ENCODE measurements at places on chromosomes 2 and 18.

GRCh38 chr2:168454737-168455644 is 1.1 kb upstream of the CERS6 start:
- no peak for DNase-seq

DNA sequence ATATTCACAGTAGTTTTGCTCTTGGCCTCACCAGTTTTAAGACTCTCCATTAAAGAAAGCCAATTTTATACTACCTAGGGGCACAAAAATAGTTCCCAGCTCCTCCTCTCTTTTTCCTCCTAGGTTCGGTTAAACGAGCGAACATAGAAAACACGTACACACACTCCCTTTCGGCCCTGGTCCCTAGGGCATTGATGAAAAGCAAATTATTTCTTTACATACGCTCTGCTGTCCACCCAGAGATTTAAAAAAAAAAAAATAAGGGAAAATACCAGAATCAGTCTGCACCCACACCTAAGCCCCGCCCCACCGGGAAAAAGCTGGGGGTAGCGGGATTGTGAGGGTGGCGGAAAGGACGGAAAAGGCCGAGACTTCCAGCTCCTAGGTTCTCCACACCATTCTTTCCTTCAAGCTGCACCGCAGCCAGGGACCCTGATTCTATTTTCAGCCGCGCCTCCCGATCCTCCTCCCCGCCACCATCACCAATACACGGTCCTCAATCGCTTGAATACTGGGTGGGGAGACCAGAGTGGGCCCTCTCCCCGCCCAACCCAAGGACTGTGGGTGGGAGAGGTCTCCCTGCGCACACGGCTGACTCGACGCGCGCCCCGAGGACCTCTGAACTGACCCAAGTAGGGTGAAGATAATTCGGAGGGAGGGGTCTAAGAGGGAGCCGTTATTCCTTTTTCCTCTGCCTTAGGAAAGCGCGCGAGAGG is 769 bp downstream of the ATF2 start:
- DNase-seq = no peak

DNA sequence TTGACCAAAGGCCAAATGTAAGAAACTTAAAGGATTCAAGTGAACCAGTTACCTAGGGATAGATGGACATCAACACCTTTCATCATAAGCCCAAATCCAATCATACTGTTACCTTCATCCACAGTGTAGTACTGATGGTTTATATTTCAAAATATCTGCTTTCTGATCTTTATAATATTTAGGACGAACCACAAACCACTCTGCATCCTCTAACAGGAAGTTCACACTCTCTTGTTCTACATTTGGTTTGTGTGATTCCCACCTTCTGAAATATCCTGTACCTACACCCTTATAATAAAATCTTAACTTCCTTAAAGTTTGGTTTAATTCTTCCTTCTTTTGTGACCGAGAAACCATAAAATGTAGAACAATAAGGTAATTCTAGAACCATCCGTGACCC is 535.7 kb upstream of the CHAC2 start:
- DNase-seq = no peak

DNA sequence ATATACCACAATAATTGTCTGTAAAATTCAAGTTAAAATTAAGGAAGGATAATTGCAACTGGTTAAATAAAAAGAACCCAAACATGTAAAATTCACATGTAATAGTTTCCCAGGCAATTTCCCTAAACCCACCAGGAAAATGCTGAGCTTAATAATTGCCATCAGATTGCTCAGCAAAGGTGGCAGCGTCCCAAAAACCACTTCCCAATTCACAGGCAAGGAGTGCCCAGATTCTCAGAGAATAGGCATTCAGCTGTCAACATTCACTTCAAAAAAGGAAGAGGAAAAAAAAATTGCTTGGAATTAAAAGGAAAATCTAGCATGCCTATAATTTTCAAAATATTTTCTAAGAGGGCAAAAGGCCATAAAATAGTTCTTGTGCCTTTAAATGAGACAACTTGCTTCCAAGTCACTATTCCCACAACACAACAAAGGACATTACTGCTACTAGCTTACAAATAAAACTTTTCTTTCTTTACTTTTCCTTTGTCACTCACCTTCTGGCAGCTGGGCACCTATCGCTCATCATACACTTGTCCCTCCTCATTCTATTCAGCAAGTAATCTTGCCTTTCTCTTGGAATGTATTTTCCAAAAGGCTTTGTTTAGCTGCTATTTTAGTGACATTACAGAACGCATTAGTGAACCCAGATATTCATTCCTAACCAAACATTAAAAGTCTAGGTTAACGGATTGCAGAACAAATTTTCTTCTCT is 15.2 kb downstream of the SRBD1 start:
- no peak for DNase-seq

- no peak for DNase-seq
Measured at GRCh38 chr2:140797718-140798117, 1333.1 kb downstream of the LRP1B start.

GRCh38 chr2:43068041-43068533 is 158.3 kb downstream of the ZFP36L2 start:
- DNase-seq = no peak

GRCh38 chr18:27749194-27749593 is 427.7 kb downstream of the CDH2 start:
- no peak for DNase-seq

- DNase-seq = no peak
Measured at GRCh38 chr2:164145093-164145987, 409.5 kb upstream of the FIGN start.

GRCh38 chr2:221741496-221742211 is 169.6 kb upstream of the EPHA4 start:
- no peak for DNase-seq

GRCh38 chr2:200593905-200594304 is 8.1 kb downstream of the AOX1 start:
- DNase-seq = no peak

GRCh38 chr2:202361108-202361507 is 15.0 kb upstream of the BMPR2 start:
- DNase-seq = no peak

DNA sequence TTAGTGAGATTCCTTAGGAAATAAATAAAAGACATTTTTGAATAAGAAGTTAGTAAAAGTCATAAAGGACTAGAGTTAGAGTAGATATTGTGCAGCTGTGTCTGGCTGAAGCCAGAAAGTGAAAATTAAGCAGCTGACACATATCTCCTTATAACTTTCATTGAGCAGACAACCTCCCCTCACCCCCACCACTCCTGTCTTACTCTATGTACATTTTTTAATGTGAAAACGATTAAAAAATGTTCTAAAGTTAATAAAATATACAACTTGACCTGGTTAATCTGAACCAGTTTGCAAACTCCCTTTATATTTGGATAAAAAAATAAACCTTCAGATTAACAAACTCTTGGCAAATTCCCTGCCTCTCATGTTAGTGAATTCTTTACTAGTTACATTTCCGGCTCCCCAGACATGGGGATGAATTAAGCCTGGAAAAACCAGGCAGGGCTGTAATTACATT is 462.8 kb downstream of the MEIS1 start:
- no peak for DNase-seq

DNA sequence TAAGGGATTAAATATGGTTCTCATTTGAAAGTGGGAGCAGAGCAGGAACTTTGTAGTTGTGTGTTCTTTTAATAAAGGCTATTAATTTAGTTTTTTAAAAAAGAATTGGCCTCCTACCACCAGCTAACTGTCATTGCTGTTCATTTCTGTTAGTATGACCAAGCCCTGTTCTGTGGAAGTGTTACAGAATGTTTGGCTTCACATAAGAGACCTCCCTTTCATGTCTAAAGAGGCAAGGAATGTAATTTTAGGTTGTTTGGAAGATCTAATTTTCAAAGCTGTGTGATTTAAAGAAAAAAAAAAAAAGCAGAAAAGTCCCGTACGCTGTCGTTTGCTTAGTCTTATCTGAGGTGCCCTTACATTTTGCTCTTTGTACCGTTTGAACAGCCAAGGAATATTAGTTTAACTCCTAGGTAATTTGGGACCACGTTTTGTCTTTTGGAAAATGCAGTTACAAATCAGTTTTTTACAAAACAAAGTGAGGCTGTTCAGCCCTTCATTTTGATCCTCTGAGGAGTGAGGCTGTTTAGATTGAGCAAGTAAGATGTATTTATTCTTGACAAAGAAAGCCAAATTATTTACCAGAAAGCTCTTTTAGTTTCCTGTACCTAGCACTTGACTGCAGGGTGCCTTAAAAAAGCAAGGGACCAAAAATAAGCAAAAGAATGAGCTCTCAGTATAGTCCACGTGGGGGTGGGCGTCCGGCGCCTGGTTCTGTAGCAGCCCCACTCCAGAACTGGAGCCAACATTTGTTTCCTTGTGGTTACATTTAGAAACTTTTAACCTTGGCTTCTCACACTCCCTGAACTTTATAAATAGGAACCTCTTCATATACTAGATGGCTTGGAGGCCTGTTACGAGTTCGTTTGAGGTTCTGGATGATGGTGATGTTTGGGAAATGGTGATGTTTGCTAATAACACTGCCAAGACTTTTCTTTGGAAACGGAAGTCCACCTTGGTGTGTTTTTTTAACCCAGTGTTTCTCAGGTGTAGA is 136.2 kb downstream of the FMNL2 start:
- no peak for DNase-seq

DNA sequence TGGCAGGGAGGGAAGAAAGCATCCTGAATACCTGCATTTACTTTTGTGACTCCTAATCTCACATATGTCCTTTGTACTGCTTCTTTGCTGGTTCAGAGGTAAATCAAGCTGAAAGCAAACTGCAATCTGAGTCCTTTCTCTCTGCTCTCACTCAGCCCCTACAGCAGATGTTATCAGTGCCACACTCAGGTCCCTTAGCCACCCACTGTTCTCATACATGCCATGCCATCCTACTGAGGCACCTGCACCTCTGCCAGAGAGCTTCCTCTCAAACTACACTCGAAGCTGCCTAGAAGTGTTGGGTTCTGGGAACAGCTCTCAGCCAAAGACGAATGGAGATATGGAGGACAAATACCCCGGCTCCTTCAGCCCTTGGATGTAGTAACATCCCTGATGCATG is 244.5 kb downstream of the TXNL1 start:
- DNase-seq = no peak

DNA sequence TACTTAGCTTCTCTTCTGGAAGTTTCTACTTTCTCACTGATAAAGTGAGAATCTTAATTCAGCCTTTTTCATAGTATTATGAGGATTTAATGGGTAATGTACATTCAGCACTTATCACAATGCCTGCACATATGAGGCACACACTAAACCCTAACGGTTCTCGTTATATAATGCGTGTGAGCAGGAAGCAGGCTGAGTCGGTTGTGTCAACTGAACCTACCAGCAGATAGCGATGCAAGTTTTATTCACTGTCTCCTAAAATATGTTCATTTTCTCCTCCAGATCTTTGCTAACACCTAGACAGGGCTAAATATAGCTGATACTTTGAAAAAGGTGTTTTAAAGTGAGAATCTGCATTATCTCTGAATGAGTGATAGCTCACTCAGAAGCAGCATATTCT is 201.6 kb downstream of the ALPK2 start:
- DNase-seq = no peak

DNA sequence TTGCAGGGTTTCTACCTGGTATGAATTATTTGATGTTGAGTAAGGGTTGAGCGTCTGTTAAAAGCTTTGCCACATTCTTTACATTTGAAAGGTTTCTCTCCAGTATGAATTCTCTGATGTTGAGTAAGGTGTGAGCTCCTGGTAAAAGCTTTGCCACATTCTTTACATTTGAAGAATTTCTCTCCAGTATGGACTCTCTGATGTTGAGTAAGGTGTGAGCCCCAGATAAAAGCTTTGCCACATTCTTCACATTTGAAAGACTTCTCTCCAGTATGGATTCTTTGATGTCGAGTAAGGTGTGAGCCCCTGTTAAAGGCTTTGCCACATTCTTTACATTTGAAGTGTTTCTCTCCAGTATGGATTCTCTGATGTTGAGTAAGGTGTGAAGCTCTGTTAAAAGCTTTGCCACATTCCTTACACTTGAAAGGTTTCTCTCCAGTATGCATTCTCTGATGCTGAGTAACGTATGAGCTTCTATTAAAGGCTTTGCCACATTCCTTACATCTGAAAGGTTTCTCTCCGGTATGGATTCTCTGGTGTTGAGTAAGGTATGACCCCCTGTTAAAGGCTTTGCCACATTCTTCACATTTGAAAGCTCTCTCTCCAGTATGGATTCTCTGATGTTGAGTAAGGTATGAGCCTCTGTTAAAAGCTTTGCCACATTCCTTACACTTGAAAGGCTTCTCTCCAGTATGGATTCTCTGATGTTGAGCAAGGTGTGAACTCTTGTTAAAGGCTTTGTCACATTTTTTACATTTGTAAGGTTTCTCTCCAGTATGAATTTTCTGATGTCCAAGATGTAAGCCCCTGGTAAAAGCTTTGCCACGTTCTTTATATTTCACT is 27.1 kb downstream of the ZNF519 start:
- DNase-seq = no peak

GRCh38 chr2:126512026-126512425 is 143.9 kb upstream of the GYPC start:
- no peak for DNase-seq

DNA sequence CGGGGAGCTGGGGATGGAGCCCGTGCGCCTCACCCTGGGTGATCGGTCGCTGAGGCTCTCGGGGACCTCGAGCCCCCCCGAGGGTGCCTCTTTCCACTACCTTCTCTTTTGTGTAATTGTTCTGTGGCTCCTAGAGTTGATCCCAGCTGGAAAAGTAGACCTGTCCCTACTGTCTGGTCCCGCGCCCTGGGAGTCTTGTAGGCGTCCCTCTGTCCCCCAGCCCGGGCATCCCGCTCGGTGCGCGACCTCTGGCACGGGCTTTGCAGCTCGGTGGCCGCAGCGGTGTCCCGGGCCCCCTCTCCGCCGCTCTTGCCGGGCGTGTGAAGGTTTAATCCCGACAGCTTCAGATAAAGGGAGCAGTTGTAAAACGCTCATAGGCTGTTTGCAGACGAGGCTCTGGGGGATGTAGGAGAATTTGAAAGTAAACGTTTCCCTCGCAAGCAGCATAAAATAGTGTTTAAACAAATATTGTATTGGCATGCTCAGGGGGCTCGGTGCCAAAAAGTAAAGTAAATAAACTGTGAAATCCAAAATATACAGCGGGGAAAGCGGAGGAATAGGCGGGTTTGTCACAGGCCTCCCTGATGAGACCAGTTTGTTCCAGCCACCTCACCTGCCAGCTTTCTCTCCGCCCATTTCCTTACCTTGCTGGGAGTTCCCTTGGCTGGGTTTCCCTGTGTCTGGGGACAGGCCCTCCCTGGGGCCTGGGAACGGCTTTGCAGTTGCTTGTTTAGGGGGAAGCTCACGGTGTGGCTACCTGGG is 1.9 kb downstream of the GLI2 start:
- DNase-seq = no peak

DNA sequence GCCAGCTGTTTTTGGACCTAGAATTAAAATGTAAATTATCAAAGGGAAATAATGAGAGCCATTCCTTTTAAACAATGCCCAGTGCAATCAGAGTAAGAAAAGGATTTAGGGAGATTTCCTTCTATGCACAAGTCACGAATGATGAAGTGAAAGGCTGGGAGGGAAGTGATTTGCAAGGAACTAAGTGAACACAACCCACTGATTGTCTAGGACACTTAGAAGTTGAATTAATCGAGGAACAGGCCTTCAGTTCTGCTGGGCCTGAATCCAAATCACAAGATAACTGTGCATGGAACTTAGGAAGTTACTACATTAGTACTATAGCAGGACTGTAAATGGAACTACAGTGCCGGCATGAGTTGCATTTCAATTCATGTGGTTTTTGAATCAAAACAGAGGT is 17.7 kb downstream of the MAP2 start:
- DNase-seq = no peak

Measured in naive B cell (primary cell).